NCI-H187 (cell line): ENCODE measurements at places on chromosomes 6 and 20.

DNA sequence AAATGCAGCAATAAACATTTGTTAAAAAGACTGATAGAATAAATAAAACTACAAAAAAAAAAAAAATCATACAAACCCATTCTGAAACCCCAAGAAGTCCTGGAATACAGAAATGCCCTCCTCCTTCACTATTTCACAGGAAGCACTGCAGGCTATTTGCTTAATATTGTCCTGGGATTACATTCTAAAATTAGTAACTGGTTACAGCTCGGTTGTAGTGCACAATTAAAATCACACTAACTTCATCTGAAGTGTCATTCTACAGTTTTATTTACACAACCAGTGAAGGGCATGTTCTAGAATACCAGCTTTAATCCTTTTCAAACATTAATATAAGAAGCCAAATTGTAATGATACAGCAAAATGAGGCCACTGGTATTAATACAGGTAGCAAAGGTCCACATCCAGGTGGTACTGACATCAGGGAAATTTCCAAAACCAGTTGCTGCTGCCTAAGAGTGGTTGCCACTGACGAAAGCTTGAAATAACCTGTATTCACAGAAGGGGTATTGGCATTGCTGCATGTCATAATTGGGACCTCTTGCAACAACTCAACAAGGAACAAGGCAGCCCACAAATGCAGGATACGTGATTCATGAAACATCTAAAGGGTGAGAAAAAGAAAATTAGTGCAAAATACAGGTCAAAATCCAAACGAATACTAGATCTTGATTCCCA is 26.9 kb downstream of the AKIRIN2 start:
- DNase-seq, result no peak

GRCh38 chr6:164099269-164099865 is 684.8 kb downstream of the QKI start:
- DNase-seq, result no peak

GRCh38 chr6:159079367-159079766 is 34.6 kb upstream of the TAGAP start:
- no peak for DNase-seq

- no peak for DNase-seq
Measured at GRCh38 chr6:23654745-23655144, 471.3 kb upstream of the NRSN1 start.

DNA sequence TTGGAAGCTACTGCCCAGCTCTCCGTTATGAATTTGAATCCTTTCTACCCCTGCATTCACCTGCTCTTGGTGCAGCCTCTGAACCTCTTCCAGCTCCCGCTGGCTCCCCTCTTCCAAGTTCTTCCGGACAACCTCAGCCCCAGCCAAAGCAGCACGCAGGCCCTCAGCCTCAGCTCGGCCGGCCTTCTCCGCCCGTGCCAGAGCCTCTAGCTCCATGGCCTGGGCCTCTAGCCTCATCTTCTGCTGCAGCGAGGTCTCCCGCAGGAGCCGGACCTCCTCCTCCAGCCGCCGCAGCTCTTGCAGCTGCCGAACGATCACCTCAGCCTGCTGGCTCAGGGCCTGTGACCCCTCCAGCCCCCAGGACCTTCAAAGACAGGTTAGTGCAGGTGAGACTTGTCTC is 3.2 kb downstream of the CCHCR1 start:
- DNase-seq, result no peak

- DNase-seq, result no peak
Measured at GRCh38 chr20:31684153-31685015, 38.3 kb downstream of the BCL2L1 start.

- no peak for DNase-seq
Measured at GRCh38 chr6:11950109-11950508, 62.0 kb upstream of the HIVEP1 start.

GRCh38 chr20:59047938-59048680 is 5.5 kb upstream of the PRELID3B start:
- no peak for DNase-seq

DNA sequence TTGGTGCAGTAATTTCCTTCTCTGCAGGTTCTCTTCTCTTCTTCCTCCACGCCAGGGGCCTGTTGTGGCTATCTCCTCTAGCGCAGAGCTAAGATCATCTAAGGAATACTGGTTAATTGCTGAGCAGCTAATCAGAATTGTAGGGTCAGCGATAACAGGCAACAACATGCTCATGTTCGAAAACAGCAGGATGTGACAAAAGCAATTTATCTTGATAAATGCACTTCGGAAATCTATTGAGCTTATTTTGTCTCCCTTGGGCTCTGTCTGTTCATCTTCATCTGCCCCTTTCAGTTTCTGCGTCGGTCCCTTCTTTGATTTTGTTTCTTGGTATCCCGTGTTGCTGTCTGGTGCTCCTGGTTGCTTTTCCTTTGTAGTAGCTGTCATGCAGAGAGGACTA is 67.3 kb upstream of the MAP3K7 start:
- DNase-seq, result no peak

GRCh38 chr6:115539531-115539930 is 521.2 kb downstream of the FRK start:
- no peak for DNase-seq

GRCh38 chr6:44264154-44265006 is 971 bp downstream of the NFKBIE start:
- no peak for DNase-seq

GRCh38 chr20:57122536-57123489 is 143.6 kb downstream of the BMP7 start:
- no peak for DNase-seq

- no peak for DNase-seq
Measured at GRCh38 chr6:35166116-35166515, 25.0 kb upstream of the TCP11 start.

DNA sequence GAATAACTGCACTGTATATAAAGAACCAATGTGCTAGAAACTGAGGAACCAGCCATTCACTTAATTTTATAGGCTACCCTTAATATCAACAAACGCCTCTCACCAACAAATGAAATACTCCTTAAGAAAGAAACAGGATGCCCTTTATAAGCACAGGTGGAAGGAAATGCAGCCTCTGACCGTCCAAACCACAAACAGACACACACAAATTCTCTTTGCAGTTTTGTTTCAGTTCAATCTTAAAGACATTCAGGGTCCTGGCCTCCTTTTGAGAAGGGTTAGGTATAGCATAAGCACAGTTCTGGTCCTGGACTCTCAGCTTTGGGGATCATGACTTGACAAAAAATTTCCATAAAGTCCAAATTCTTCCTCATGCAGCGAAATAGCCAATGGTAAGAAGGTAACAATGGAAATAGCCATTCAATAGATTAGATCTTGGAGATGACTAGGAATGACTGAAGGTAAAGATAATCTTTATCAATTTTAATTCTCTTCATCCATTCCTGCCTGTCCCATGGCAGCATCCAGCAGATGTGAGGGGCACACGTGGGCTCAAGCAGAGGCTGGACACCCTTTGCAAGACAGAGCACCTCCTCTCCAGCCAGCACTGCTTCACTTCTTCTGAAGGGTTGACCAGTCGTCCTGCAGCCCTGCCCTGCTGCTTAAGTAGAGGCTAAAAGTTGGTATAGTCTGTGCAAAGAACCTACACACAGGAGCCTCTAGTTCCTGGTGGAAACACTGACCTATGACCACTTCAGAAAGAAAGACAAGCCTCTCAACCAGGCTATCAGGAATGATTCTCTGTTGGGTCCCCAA is 123.9 kb downstream of the CD83 start:
- no peak for DNase-seq

DNA sequence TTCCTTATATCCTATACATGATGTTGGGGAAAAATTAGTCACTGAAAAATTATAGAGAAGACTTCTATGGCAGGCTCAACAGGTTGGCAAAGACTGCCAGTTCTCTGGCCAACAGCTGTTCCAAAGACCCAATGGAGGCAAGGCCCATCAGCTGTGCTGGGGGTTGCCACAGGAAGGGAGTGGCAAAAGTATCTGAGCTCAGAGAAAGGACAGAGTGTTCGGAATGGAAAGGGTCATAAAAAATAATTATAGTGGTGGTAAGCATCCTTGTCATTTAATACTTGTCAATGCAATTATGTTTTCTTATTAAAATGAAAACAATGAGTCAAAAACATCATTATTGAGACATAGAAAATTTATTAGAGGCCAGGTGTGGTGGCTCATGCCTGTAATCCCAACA is 36.1 kb downstream of the FASTKD5 start:
- DNase-seq, result no peak

DNA sequence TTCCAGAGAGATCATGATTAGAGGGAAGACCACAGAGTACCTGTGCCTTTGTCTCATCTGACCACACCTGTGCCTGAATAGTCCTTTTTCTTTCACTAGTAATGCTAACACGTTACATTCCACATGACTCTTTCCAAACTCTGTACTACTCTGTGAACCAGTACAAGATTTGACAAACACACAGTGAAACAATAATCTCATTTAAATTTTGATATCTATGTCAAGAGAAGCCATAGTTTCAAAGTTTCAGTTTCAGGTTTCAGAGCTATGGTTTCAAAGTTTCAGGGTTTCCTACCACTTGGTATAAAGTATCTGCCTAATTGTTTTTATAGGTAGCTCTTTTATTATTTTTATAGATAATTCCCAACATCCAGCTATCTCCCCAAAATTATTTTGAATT is 62.0 kb upstream of the PHACTR2 start:
- DNase-seq, result no peak

- DNase-seq, result no peak
Measured at GRCh38 chr6:53043581-53043980, 21.6 kb upstream of the FBXO9 start.

GRCh38 chr20:13545790-13546189 is 92.9 kb downstream of the TASP1 start:
- DNase-seq, result no peak

DNA sequence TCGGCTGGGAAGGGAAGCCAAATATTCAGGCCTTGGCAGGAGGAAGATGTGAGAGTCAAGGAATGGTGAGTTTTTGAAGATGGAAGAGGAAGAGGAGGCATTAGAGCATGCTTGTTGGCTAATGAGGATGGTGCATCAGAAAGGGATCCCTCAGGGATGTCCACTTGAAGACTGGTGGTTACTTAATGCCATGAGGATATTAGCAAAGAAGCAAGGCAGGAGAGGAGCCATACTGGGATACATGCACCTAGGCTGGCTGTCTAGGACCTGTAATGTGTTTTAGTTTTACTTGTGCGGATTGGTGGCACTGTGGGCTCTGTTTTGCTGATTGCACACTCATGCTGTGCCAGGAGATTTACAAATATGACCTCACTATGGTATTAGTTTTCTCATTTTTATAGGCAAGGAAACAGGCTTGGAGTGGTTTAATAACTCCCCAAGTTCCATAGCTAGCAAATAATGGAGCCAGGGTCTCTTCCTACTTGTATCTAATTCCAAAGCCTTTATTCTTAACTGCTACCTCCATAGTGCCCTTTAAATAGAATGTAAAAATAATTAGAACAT is 37.8 kb downstream of the NCOA7 start:
- no peak for DNase-seq
